Uterine smooth muscle cell (primary cell): ENCODE measurements at places on chromosomes 4 and X. TPM values are rescaled to one million over a fixed set of nuclear protein-coding genes. Genes with fewer than 3 reads are reported as not detected.

The RGS12 gene
- total RNA-seq, result 19.4 and 20.6 TPM in 2 replicates

The PAGE2B gene
- total RNA-seq, result not detected in 2 replicates

The TMEM150C gene
- total RNA-seq, result 0.44 and 2.9 TPM in 2 replicates

The LRP2BP gene
- total RNA-seq, result 0.37 and 0.44 TPM in 2 replicates

The CT45A5 gene
- total RNA-seq, result not detected in 2 replicates

The PABPC1L2A gene
- not detected in 2 replicates for total RNA-seq

The SMIM10L2A gene
- 0.11 and 0.50 TPM in 2 replicates for total RNA-seq

The RHOXF2B gene
- total RNA-seq, result not detected in 2 replicates

The F9 gene
- not detected in 2 replicates for total RNA-seq
